Activated naive CD4-positive, alpha-beta T cell treated with anti-CD3 and anti-CD28 coated beads, Interleukin-2, amount 10 ng/mL, durations not matched to agents 7 days and 5 days (primary cell): ENCODE measurements at places on chromosomes 2 and 18.

DNA sequence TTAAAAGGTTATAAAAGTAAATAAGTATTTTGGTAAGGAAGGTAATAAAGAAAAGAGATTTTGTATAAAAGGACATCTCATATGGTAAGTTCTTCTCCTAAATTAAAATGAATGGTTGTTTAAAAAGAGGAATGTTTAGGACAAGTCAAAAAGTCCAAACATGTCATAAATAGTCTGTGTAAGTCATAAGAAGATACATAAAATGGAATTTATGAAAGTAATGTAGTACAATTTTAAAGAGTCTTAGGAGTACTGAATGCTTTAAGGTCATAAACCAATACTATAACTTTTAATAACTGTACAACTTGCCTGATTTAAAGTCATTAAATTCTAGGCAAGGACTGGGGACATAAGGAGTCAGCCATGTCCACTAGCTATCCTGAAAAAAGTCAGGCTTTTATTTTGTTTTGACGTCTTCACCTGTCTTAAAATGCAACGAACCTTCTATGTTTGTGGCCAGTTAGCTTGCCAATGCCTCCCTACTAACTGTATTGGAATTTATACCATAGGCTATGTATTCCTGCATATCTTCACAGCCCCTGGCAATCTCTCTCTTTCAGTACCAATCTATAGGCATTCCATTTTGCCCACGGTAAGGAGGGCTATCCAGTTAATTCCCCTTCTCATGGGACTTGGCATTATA lies 312.3 kb upstream of the LRRTM4 start:
- no peak for DNase-seq

- DNase-seq, result no peak
These were observed 1.1 kb upstream of the CIDEA start for GRCh38 chr18:12253027-12253426.

- DNase-seq, result no peak
These were observed 19.1 kb downstream of the MAPRE2 start for GRCh38 chr18:35060122-35060815.

DNA sequence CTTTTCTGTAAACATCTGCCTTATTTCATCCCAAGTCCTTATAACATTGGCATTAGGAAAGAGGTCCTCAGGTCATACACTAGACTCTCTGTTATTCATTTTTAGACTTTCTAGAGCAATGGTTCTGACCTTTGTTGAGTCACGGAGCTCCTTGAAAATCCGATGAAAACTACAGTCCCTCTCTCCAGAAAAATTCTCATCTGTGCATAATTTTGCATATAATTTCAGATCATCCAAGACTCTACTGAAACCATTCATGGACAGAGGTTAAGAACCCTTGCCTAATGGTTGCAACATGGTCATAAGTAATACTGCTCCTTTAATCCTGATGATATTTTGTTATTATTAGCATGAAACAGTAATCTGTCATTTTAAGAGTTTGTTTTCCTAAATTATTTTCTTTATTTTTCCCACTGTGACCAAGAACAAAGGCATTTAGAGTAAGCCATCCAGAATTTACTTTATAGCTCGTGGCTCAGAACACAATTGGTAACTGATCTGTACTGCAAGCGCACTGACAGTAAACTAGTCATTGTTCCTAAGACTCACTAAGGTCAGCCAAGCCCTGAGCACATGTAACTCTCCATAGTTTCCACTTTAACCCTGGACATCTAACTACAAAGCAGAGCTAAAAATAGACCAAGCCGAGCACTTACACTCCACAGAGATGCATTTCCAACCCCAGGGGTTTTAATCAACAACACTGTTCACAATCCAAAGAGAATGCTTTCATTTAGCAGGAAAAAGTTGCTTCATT lies 8.4 kb downstream of the MYOM1 start:
- no peak for DNase-seq

DNA sequence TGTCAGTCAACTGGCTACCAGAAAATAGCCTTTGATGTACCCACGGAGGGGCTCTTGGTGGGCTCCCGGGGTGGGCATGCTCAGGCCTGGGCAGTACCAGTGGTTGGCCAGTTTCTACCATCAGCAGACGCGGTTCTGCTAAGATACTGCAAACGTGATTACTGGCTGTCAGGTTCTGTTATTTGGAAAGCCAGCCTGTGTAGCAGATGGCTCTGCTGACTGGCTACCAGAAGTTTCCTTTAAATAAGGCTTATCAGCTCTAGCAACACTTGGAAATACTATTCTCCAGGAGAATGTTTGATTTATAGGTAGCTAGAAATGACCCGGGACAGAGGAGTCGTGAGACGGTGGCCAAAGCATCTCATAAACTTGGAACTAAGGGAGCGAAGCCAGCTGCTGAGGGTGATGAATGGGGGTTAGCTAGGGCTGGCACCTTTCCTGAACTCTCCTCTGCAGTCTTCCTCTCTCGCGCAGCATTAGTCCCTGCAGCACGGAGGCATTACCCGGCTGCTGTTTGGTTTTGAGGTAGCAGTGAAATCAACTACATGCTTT lies 171.9 kb downstream of the AGAP1 start:
- no peak for DNase-seq

DNA sequence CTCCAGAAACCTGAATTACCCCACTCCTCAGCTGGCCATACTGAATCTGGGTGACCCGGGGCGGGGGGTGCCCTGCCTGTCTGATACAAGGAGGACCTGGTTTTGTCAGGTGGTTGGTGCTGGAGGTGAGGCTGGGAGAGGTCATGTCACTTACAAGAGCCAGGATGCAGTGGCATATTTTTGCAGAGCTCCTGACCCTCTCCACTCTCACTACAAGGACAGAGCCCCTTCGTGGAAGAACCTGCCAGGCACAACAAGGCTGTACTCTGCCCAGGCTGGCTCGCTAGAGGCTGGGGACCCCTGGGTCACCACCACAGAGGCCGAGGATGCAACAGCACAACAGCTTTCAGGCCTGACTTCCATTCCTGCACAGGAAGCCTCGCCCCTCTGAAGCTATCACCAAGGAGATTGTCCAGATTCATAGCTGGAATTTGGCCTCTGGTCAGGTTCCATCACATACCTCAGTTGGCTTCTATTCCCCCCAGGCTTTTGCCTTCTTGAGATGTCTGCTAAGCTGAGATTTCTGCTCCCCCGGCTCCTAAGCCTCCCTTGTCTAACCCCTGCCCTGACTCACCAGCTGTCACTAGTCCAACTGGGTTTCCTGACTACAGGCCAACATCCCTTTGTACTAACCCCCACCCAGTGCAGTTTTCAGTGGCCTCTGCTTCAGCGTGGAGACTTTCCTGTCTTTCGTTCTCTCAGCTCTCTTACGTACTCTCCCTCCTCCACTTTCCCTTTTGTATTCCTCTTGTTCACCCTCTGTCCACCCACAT lies 132.5 kb upstream of the EPAS1 start:
- DNase-seq, result no peak

GRCh38 chr2:157182204-157182709 lies 75.2 kb upstream of the GALNT5 start:
- DNase-seq, result no peak

DNA sequence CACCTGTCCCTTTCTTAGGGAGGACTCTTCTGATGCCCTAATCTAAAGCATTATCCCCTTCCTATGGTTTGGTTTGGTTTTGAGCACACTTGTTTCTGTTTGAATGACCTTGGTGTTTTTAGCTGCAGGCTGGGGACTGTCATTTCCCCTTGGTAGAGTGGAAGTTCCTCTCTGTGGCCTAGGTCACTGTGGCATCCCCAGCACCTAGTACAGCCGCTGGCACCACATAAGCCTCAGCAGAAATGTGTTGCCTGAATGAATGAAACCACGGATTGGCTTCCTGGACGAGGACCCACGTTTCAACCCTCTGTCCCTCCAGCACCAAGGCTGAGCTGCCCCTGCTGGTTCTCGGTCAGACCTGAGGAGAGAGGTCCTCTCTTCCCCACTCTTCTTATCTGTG lies 159.9 kb downstream of the CTIF start:
- no peak for DNase-seq

DNA sequence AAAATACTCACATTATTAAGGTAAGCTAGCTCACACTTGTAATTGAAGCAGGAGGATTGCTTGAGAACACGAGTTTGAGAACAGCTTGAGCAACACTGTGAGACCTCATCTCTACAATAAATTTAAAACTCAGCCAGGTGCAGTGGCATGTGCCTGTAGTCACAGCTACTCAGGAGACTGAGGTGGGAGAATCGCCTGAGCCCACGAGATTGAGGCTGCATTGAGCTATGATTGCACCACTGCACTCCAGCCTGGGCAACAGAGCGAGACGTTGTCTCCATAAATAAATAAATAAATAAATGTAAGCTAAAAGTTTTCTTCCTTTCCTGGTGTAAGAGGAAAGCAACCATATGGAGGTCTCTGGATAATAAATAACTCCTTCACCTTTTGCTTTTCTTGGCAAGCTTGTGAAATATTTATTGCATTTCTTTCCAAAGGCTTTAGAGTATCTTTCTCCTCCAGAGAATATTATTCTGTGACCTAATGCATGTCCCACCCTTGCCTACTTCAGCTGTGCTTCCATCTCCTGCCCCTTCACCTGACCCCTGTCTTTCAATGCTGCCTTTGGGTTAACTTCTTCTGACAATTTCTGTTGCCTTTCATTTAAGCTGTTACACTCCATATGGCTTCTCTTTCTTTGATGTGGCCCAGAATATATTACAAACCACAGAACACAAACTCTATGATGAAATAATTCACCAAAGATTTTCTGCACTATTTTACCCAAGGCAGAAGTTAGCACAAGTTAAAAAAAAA lies 280.7 kb upstream of the RND3 start:
- DNase-seq, result no peak

DNA sequence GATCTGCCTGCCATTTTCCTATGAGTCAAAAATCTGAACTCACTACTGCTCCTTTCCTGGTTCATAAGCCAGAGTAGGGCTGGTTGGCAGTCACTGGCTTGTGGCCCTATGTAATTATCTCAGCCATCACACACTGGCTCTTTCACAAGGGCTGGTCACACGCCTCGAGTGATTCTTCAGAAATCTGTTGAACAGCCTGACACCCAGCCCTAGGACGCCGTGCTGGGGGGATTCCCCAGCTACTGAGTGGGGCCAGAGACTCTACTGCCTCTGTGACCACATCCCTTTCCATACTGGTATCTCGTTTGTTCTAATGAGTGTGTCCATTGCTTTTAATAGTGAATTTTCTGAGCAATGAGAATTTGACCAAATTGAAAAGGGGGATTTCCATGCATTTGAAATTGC lies 45.8 kb upstream of the RBM44 start:
- no peak for DNase-seq
